ENCODE measurements at places on chromosomes 12 and 14.

DNA sequence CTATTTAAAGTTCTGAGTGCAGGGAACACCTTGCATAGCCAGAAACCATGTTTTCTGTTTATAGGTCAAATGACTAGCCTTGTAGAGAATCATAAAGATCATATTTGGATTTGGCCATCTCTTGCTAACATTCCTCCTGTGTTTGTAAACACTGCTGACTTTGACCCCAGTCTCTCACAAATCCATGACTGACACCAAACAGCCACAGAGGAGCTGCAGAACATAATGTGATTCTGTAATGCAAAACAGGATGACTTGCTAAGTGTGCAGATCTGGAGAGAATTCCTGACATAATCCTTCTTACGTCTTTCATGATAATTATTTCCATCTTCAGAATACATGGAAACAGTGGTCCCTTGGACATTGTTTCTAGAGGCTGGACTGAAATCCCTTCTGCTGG lies 211.8 kb downstream of the BMP4 start:
- DNase-seq: no peak

DNA sequence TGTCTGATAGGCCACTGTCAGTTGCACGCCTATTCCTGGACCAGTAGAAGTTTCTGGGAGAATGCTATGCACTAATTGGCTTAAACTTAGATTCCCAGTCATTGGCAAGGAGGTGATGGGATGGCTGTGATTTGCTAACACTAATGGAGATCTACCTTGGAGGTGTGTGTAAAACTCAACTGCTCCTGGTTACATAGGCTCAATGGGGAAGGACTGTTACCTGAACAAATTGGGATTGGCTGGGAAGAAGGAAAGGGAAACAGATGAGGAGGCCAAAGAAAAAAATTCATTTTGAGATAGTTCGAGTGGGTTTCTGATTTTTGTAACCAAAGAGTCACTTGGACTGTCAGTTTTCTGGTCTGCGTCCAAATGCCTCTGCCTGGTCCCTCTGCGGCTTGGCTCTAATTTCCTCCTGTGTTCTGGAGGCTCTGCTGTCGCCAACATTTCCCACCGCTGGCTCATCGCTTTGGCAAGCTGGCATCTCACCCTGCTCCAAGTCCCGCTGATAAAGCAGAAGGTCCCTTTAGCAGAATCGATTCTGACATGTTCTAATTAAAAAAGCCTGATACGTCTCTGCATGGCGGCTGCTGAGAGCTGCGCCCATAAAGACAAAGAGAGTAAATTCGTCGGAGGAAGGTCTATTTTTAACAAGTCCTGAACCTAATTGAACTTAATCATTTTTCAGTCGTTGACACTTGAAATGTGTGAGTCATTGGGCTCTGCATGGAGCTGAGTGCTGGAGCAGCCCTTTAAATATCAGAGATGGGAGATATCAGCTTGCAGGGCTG lies 2.0 kb upstream of the CCDC63 start:
- peak; percentile 13 for DNase-seq

GRCh38 chr12:30926243-30927221 lies at the start of gene TSPAN11:
TSS of gene TSPAN11 (plus strand) at chr12:30926748. CDS start at chr12:30953992, 27,244 bp downstream.
- no peak for DNase-seq

- DNase-seq: no peak
Observed at GRCh38 chr12:94174576-94174975, 26.2 kb downstream of the PLXNC1 start.

- DNase-seq: no peak
Observed at GRCh38 chr12:60724984-60725383, 1129.2 kb downstream of the SLC16A7 start.

GRCh38 chr12:104494137-104494792 lies 37.5 kb downstream of the CHST11 start:
- DNase-seq: no peak

DNA sequence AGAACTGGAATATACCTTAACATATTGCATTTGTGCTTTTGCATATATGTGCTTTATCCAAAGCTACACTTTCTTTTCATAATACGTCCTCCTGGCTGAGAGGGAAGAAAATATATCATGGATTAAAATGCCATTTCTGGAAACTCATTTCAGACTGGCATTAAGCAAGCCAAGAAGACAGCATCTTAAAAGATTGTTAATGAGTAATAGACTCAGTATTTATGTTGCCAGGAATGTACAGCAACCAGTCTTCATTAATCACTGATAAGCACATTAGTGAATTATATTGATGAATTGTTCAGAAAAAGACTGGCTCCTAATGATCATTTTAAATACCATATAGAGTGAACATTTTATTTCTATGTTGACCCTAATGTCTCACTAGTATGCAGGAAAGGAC lies 134.9 kb upstream of the IFNG-AS1 start:
- DNase-seq: no peak

GRCh38 chr12:126346087-126346486 lies 1280.9 kb downstream of the AACS start:
- DNase-seq: no peak

DNA sequence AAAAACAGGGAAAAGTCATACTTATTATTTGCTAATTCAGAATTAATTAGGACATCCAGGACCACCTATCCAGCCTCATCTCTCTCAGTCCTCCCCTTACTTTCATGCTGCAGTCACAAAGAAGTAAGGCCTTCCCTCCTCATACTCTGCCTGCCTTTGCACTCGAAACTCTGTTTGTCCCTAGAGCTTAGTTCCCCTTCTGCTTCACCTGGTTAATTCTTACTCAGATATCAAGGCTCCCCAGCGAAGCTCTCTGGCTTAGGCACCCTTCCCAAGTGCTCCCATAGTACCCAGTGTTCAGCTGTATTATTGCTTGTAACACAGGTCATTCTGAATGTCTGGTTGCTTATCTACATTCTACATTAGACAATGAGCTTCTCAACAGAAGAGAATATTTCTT lies 81.3 kb downstream of the ERGIC2 start:
- DNase-seq: no peak

GRCh38 chr12:33111850-33112249 lies 215.3 kb upstream of the PKP2 start:
- DNase-seq: no peak

GRCh38 chr12:118058881-118059280 lies 2.1 kb downstream of the WSB2 start:
- no peak for DNase-seq

DNA sequence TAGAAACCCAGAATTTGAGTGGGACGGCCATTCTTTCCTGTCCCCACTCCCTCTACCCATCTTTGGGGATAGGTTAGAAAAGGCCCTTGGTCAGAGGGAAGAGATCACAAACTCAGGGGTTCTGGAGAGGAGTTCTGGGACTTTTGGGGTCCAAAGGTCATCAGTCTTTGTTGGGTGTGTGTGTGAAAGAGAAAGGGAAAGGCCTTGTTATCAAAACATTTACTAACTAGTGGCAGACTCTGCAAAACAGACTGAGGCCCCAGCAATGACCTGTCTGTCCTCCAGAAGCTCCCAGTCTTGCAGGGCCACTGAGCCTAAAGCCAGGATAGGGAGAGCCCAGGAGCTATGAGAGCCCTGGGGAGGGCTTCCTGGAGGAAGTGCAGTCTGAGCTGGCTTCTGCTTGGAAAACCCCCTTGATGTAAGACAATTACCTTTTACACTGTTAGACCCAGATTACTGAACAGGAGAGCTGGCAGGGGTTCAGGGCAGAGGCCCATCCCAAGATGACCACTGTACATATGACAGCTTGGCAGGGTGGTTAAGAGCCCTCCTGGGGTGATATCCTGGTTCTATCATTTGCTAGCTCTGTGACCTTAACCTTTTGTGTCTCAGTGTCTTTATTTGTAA lies 429.1 kb upstream of the CCDC196 start:
- no peak for DNase-seq

DNA sequence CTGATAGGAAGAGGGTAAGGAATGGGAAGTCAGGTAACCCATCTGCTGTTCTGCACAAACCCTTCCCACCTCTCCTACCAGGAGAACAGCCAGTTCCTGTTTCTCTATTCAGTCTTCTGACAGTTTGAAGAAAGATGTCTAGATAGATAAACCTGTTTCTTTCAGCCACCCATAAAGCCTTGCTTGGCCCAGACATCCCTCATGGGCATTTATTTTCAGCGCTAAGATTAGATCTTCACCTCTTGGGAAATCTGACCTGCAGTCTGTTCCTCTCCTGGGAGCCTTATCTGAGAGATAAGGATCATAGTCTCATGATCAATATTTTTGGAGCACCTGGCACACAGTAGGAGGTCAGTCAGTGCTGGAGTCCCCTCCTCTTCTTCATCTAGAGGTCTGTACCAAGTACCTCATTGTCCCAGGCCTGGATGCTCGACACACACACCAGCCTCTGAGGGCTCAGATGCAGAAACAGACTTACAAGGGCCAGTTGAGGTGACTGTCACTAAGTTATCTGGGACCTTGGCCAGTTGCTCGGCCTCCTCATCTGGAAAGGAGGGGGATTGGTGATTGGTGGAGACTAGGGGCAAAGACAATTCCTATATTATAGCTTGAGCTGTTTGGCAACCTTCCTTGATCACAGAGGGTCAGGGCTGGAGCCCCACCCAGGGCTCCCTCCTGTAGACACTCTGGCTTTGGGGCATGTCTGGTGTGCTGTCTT lies 18.2 kb downstream of the ACVRL1 start:
- DNase-seq: no peak

DNA sequence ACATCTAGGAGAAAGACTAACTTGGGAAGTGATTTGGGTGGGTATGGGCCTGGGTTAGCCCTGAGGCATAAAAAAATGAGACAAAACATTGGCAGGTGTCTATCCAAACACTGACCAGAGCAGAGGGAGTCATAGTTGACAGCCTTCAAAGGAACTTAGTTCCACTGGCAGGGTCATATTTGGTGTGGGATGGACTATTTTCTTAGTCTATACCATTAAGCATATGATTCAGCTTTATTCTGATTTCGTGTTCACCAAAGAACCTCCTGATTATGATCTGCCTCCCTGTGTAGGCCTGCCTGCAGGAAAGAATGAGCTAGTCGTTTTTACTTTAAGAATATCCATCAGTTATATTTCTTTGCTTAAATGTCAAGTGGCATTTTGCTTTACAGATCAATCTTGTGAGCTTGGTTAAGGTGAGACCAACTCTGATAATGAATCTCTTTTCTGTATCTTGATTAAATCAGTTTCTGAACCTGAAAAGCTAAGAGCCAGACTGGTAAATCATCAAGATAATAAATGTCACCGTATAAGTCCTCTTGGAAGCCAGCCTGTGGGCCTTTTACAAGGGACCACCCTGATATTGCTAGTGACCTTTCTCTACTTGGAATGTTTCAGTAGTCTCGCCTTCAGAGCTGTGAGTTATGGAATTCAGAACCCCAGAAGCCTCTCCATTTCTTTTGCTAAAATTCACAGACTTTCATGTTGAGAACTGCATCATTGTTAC lies 182.9 kb downstream of the MON2 start:
- no peak for DNase-seq

- DNase-seq: no peak
Observed at GRCh38 chr12:26360062-26360461, 164.7 kb downstream of the SSPN start.

DNA sequence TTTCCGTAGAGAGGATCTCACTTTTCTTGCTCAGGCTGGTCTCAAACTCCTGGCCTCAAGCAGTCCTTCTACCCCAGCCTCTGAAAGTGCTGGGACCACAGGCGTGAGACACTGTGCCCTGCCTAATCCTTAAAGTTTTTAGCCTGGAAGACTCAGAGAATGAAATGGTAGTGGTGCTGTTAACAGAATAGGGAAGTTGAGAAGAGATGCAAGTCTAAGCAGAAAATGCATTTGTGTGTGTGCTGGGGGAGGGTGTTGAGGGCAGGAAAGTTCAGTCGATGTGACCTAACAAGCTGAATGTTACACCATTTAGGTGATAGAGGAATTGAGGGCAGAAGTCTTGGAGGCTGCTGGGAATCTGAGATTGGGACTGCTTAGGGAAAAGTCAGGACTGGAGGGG lies 6.9 kb upstream of the TUBA1A start:
- DNase-seq: no peak

GRCh38 chr12:18427520-18427919 lies 166.2 kb downstream of the PIK3C2G start:
- no peak for DNase-seq

DNA sequence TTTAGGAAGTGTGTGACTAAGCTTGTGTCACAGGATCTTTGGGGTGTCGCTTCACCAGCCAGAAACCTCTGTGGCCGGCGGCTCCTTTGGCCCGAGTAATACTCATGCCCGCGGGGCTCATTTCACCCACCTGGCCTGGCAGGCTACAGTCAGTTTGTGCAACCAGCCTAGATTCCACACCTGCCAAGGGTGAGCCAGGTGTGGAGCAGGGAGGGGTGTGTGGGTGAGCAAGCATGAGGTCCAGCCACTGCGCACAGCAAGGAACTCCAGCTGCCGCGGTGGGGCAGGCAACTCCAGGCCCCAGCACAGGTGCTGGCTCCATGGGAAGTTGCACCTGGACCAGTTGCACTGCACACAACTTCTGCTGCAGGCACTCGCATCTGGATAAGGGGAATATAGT lies 462.3 kb upstream of the LRFN5 start:
- DNase-seq: no peak

- DNase-seq: peak; percentile 60
Observed at GRCh38 chr14:49553892-49554291, 32.3 kb downstream of the RPS29 start.

DNA sequence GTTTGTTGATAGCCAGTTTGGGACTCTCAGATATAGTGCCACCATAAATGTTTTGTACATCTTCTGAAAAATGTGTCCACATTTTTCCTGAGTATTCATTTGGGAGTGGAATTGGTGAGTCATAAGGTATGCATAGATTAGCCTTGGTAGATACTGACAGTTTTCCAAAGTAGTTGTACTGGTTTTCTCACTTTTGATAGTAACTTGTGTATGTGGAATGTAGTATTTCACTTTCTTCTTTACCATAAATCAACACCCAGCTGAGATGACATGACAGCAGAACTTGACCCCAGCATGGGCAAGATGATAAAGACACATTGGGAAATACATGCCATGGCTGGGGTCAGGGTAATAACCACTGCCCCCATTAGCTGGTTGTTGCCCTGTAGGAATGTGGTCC lies 5.4 kb downstream of the FBXW8 start:
- DNase-seq: no peak

DNA sequence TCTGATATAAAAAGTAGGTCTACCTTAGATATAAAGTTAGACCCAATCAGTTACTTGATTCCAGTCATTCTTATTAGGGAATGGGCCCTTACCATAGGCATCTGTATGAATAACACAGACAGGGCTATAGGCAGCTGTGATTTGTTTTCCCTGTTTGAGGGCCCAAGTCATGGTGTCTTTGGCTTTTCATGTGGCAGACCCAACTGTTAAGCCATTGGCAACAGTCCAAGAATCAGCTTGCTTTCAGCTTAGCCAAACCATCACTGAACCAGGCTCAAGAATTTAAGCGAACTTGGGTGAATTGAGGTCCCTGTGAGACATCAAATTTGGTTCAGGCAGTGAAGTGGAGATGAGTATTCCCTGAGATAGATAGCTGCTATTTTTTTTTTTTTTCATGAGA lies 111.2 kb downstream of the LRRIQ1 start:
- peak; percentile 17 for DNase-seq
